ENCODE measurements at places on chromosomes 6 and 20.

DNA sequence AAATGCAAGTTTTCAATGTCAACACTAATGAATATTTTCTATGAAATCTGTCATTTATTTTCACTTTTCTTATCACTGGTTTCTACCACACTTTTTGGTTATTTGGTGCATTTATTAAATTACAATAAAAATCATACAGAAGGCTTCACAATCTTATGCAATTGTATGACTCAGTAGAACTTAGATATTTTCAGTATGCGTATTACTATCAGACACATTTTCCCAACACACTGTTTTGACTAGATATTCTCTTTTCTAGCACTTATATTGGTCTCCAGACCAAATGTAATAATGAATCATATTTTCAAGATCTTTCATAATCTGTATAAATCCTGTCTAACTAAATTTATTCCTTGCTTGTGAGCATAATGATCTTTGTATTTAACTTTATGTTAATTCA, 74.1 kb downstream of the FAM83B start:
- DNase-seq, result no peak

DNA sequence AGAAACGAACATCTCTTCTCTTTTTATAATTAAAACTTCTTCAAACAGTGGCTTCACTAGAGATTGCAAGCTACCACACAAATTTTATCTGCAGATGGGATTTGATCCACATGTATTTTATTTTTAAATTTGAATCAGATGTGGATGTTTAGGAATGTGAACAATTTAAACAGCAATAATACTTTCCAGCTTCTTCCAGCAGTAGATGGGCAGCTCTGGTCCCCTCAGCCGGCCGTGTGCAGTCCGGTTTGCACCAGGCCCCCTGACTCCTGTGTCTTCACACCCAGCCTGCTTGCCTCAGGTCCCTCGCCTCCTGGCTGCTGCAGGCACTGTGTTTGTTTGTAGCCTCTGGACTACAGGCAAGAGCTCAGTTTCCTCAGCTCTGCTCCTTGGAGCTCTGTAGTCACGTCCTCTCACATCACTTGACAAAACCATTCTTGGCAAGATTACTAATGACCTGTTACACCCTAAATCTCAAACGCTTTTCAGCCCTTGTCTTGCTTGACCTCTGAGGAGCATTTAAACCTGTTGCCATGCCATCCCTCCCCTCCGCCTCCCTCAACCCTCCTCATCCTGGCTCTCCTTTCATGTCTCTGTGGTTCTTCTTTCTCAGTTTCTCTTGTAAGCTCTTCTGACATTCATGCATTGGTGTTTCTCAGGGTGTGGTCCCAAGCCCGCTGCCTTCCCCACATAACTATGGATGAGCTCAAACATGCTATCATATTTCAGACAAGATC, 13.2 kb upstream of the ZBTB24 start:
- no peak for DNase-seq

DNA sequence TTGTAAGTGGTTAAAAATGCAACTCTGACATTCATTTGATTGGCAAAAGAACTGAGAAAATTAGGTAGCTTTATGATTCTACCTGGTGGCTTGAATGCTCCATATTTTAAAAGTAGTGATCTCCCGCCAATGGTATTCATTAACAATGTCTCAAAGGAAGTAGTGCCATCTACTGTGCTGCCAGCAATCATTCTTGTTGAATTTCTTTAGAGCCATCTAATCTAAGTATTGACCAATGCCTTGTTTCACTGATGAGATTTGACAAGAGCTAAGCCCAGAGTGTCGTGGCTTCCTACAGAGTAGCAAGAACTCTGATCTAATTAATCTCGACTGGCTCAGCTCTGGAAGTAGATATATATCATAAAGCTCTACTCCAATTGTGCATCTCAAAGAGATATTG, 696.7 kb downstream of the C6orf118 start:
- no peak for DNase-seq

DNA sequence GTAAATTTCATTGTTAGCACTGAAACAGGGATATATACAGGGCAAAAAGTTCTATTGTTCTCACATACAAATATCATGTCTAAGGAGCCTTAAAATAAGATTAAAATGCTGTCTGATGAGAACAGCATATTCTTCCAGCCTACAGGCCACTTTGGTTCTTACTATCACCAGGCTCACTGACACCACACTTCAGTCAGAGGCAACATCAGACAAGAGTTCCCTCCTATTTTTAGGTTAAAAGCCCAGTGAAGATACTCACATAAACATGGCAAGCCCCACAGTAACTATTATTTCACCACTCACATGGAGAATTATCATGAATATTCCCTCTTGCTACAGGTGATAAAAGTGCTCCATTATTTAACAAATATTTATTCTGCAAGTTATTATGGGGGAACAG, 175.8 kb downstream of the ISM1 start:
- DNase-seq, result no peak

DNA sequence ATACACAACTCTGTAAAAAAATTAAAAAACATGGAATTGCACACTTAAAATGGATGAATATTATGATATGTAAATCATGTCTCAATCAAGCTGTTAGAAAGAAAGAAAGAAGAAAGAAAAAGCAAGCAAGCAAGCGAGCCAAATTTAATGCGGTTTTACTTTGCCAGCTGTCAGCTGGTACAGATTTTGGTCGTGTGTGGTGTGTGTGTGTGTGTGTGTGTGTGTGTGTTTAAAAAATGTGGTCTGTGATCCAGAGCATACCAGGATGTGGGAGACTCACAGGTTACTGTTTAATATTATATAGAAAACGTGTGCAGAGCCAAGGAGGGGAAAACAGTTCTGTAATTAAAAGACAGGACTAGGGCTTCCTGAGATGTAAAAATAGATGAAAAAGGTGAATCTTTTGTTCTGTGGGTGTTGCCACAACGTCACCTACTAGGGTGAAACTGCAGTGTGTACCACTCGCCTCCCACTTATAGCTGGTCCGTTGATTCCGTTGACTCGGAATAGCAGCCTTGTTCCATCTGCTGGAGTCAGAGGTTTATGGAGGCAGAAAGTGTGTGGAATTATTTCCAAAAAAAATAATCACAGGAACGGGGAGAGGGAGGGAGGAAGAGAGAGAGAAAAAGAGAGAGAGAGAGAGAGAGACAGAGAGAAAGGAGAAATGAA, 197.7 kb downstream of the BCAS1 start:
- DNase-seq, result no peak

DNA sequence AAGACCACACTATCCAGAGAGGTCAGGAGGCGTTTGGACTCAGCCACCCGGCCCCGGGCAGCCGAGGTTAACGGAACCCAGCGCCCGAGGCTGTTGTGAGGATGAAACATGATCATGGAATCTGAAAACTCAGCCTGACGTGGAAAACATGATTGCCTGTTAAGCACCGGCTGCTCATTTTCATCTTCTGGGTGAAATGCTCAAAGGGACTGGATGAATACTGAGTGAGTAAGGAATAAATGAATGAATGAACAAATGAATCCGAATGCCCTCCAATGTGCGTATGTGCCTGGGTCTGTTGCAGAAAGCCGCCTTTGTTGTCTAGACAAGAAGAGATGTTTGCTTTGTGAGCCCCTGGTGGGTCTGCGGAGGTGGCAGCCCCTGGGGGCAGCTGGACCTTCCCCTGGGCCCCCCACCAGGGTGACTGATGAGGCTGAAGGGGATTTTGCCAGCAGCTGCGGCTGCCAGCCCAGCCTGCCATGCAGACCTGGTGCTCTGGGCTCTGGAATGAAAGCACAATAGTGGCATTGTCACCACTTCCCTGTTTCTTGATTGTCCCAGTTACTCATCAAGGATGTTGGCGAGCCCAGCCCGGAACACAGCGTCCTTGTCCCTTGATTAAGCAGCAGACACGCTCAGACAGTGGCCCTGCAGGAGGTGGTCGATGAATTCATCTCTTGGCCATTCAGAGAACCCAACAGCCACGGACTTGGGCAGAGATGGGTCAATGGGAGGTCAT, 211.1 kb downstream of the ANKRD60 start:
- DNase-seq, result no peak

DNA sequence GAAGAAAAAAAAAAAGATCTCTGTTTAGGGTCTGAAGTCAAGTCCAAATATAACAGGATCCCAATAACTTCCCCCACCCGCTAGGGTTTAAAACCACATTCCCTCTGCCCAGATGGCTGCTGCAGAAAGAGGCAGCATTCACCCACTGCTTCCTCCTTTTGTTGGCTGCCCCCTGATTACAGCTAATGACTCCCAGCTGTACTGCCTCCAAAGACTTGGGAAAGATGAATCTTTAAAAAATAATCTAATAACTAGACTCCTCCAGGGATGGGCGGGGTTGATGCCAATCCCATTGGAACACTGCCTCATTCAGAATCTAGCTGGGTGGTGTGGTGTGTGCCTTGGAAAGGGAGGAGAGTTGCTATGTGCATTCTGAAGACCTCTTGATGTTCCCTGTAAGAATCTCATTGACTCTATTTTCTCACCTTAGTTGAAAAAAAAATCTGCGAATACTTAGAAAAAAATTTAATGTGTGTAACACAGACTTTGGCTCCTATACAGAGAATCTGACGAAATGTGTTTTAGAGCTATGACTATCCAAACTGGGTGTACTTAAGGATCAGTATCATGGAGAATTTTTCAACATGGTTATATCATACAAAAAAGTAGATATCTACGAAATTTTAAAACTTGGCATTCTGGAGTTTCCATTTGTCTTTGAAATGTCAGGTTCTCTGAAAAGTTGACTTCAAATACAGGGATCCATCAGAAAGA, 174.0 kb downstream of the RNF144B start:
- no peak for DNase-seq

All from stimulated activated CD4-positive, alpha-beta T cell treated with anti-CD3 and anti-CD28 coated beads, Interleukin-4, amount 100 ng/mL, for 48 hours (primary cell).